Tibial artery (tissue), 4 donors: ENCODE measurements at places on chromosomes 7 and 10.

GRCh38 chr10:74640134-74640921 is 186.1 kb upstream of the KAT6B start:
- no peaks in the 10 kb centered on the region for H3K27me3 ChIP-seq
- H3K36me3 ChIP-seq: no peaks in the 10 kb centered on the region
- peaks cover 10% of the 10 kb centered on the region for H3K4me1 ChIP-seq
- no peak overlapping the region for H3K4me3 ChIP-seq
- no peak overlapping the region for H3K27ac ChIP-seq

- no peak overlapping the region for H3K4me3 ChIP-seq
- peaks cover 38% of the 10 kb centered on the region for H3K4me1 ChIP-seq
- DNase-seq: no peak
- H3K36me3 ChIP-seq: no peaks in the 10 kb centered on the region
Observed at GRCh38 chr10:99531026-99531695, 1.6 kb upstream of the NKX2-3 start.

DNA sequence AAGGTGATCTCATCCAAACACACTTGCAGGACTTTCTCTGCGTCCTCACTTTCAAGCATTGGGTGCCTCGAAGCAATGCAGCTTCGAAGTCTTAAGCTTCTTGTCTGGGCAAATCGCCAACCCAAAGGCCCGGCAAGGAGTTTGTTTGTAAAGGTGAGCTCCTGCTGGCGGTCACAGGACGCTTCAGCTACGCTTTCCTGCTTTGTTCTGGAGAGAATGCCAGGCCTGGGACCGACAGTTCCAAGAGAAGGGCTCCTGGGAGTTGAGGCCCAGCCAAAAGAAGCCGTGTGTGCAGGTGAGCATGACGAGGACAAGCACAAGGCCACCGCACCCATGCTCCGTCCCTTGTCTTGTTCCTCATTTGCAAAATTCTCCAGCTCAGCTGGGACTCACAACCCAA is 106.6 kb upstream of the DOCK1 start:
- H3K4me1 ChIP-seq: no peaks in the 10 kb centered on the region
- no peak overlapping the region for H3K4me3 ChIP-seq
- no peak overlapping the region for H3K27ac ChIP-seq
- no peaks in the 10 kb centered on the region for H3K27me3 ChIP-seq
- H3K36me3 ChIP-seq: no peaks in the 10 kb centered on the region

DNA sequence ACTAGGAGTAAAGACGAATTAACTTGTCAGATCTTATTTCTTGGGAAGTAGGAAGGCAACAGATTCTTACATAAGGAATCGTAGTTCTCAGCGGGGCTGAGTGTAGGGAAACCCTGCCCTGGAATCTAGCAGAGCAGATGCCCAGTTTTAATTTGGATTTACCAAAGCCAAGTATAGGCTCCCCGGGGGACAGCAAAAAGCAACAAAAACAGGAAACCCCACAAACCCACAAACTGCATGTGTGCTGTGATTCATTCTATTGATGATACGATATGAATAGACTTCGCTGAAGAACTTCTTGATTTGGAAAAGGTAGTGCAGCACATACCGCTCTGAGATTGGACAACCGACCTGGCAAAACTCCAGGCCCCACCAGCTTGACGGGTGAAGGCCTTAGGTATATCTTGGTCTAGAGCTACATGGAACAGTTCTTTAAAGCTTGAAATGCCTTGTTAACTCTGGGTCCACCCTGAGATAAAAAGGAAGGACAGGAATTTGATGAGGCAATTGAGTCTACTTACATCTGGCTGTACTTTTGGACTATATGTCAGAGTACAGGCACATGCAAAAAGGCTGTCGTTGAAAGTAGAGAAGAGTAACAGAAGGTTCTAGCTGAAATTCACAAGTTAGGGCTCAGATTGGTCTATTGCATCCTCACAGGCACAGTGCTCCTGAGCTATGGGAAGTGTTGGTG is 49.1 kb downstream of the STRA8 start:
- peaks cover 2% of the 10 kb centered on the region for H3K27me3 ChIP-seq
- no peaks in the 10 kb centered on the region for H3K4me1 ChIP-seq
- H3K27ac ChIP-seq: no peak overlapping the region
- H3K36me3 ChIP-seq: no peaks in the 10 kb centered on the region

GRCh38 chr10:34187201-34187600 is 627.9 kb downstream of the PARD3 start:
- no peaks in the 10 kb centered on the region for H3K36me3 ChIP-seq
- H3K27me3 ChIP-seq: no peaks in the 10 kb centered on the region
- H3K4me1 ChIP-seq: peaks cover 4% of the 10 kb centered on the region
- no peak overlapping the region for H3K4me3 ChIP-seq
- no peak for DNase-seq
- H3K27ac ChIP-seq: no peak overlapping the region

- DNase-seq: no peak
- no peaks in the 10 kb centered on the region for H3K36me3 ChIP-seq
- H3K27ac ChIP-seq: no peak overlapping the region
- H3K27me3 ChIP-seq: no peaks in the 10 kb centered on the region
- no peak overlapping the region for H3K4me3 ChIP-seq
Observed at GRCh38 chr10:18085855-18086254, 54.4 kb upstream of the CACNB2 start.

DNA sequence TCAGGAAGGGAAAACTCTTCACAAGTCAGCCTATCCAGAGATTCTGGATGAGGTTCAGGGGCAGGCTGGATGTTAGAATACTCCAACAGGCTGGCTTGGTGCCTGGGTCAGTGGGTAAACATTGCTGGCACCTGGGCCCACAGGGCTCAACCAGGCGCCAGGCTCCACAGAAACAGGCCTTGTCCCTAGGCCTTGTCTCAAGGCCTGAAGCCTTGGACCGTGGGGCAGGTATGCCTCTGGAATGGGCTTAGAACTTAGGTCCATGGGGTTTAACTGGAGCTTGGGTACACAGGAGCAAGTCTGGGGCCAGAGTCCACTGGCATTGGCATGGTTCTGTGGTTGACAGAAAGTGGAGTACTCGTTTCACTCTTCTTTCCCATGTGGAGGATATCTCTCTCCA is 263.0 kb upstream of the ETV1 start:
- no peaks in the 10 kb centered on the region for H3K27me3 ChIP-seq
- H3K4me1 ChIP-seq: no peaks in the 10 kb centered on the region
- no peak overlapping the region for H3K27ac ChIP-seq
- no peaks in the 10 kb centered on the region for H3K36me3 ChIP-seq
- no peak for DNase-seq

GRCh38 chr7:101688183-101688831 is 59.2 kb upstream of the MYL10 start:
- no peak overlapping the region for H3K27ac ChIP-seq
- no peak overlapping the region for H3K4me3 ChIP-seq
- H3K27me3 ChIP-seq: peaks cover 7% of the 10 kb centered on the region

- no peaks in the 10 kb centered on the region for H3K27me3 ChIP-seq
- no peak for DNase-seq
- H3K36me3 ChIP-seq: no peaks in the 10 kb centered on the region
- no peak overlapping the region for H3K4me3 ChIP-seq
- no peaks in the 10 kb centered on the region for H3K4me1 ChIP-seq
Observed at GRCh38 chr10:27446091-27446918, 57.8 kb upstream of the RAB18 start.

DNA sequence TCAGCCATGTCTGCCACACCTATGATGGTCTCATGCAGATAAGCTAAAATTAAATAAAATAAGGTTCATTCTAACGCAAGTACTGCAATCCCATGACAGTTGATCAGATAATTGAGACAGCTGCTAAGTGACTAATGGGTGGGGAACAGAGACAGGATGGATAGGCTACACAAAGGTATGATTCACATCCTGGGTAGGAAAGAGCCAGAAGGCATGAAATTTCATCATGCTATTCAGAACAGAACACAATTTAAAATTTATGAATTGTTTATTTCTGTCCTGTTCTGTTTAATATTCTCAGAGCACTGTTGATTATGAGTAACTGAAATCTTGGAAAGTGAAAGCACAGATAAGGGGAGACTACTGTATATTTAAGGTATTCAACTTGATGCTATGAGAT is 381.8 kb upstream of the SORCS1 start:
- no peaks in the 10 kb centered on the region for H3K4me1 ChIP-seq
- no peak overlapping the region for H3K27ac ChIP-seq
- no peak for DNase-seq
- H3K27me3 ChIP-seq: no peaks in the 10 kb centered on the region

DNA sequence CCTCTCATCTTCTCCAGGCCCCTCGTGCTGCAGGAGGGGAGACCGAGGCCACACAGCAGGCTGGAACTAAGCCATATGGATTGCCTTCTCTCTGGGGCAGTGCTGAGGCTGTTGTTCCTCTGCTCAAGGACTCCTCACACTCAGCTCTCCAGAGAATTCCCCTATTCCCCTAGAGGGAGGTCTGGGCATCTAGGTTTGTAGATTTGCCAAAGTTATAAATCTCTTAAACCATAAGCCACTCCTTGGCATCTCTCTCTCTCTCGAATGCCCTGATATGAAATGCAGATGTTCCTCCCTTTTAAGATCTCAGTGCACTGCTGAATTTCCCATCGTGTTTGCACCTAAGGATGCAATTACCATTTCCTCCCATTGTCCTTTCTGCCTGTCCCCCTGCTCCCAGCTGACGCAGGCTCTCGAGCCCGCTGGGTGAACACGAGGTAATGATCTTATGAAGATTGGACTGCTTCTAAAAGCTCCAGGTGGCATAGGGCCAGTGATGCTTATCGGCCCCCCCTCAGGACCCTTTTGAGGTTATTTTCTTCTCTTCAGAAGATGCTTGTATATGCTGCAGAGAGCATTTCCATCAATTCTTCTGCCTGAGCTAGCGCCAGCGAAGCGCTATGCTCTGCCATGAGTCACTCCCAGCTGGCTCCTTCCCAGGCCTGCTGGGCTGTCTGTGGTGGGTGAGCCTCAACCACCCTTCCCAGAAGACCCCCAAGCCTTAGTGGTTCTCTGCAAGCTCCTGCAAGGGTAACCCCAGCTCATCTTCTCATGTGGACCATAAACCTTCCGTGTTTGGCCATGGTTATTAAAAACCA is 41.6 kb upstream of the AQP1 start:
- no peak for DNase-seq
- no peak overlapping the region for H3K27ac ChIP-seq
- peaks cover 31% of the 10 kb centered on the region for H3K36me3 ChIP-seq

DNA sequence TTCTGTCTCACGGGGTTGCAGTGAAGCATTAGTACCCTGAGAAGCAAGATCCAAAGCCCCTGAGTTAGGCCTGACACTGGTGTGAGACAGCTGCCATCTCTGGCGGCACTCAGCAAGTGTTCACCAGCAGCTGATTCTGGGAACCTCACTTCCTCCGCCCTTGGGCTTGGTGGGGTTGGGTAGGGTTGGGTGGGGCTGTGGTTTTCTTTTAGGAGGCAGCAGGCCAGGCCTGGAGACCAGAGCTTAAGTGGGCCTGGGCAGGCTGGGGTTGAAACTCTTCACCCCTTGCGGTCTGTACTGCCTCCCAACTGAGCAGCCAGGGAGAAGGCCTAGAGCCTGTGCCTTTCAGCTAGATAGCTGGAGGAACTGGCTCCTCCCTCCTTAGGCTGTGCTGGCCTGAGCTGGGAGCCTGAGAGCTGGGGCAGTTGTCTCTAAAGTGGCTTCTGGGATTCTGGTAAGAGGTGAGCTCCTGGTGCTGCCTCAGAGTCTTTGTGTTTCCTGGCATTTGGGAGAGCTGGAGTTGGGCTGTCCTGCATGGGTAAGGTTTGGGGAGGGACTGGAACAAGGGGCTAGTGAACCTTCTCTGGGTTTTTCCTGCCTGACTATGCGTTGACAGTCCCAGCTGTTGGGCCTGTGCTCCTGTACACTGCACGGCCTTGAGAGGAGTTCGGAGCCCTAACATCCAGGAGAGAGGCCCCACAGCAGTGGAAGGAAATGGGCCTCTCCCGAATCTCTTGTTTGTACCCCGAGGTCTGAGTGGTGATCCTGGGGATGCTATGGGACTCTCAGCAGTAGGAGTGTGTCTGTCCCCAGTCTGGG is 5.1 kb downstream of the TSPAN14 start:
- no peaks in the 10 kb centered on the region for H3K27me3 ChIP-seq
- no peaks in the 10 kb centered on the region for H3K4me1 ChIP-seq
- no peaks in the 10 kb centered on the region for H3K36me3 ChIP-seq
- no peak overlapping the region for H3K4me3 ChIP-seq
- peak; percentile 64 for DNase-seq

DNA sequence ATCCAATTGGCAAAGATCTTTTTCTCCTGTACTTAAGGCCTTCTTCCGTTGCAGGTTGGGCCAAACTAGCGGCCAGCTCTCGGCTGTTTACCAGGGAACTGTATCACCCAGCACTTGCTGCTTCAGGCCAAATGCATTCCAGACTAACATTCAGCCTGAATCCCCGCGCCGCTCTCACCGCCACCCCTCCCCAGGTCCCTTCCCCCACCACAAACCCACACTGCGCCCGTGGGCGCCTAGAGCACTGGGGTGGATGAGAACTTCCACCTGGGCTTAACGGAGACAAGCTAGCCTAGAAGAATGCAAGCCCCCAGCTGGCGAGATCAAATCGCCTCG is 676 bp downstream of the TCAF1 start:
- peak; percentile 73 for DNase-seq
- no peaks in the 10 kb centered on the region for H3K27me3 ChIP-seq
- peak overlapping the region; percentile 88 for H3K27ac ChIP-seq

GRCh38 chr10:110695539-110695886 is 51.4 kb downstream of the RBM20 start:
- no peak for DNase-seq
- no peaks in the 10 kb centered on the region for H3K36me3 ChIP-seq
- H3K4me3 ChIP-seq: no peak overlapping the region
- no peak overlapping the region for H3K27ac ChIP-seq

- no peak overlapping the region for H3K27ac ChIP-seq
- H3K4me1 ChIP-seq: no peaks in the 10 kb centered on the region
- no peaks in the 10 kb centered on the region for H3K27me3 ChIP-seq
- no peaks in the 10 kb centered on the region for H3K36me3 ChIP-seq
Observed at GRCh38 chr10:84938117-84938905, 609.9 kb downstream of the CCSER2 start.
